Activated T-cell treated with anti-CD3 and anti-CD28 coated beads for 48 hours (primary cell): ENCODE measurements at places on chromosomes 5 and 9.

- no peak for DNase-seq
These were observed 119.5 kb upstream of the ZNF618 start for GRCh38 chr9:113756476-113757192.

- no peak for DNase-seq
These were observed 22.3 kb downstream of the FBXW2 start for GRCh38 chr9:120770931-120771330.

GRCh38 chr5:150486402-150487198 lies 21.3 kb upstream of the NDST1 start:
- DNase-seq = peak; percentile 37

- no peak for DNase-seq
These were observed 111.5 kb downstream of the KDM4C start for GRCh38 chr9:6869081-6869948.

GRCh38 chr9:26694381-26695297 lies 198.0 kb downstream of the CAAP1 start:
- DNase-seq = no peak

DNA sequence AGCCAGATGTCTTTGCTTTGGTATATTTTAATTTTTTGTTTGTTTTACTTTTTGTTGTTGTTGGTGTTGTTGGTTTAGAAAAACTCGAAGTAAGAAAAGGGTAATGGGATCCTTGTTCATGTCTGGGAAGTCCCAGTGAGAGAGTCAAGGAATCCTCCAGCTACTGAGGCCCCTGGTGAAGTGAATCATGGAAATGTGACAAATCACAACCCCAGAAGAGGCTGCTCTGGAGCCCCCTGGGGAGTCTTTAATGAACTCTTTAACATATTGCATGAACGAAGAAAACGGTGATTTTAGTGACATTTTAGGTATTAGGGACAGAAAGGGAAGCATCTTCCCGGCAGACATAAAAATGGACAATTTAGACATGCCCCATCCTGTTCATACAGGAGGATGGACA lies 41.3 kb downstream of the TMEM174 start:
- DNase-seq = no peak

- DNase-seq = no peak
These were observed 481.3 kb downstream of the DMRT2 start for GRCh38 chr9:1531424-1531823.

GRCh38 chr9:109317979-109318741 lies 2.7 kb downstream of the EPB41L4B start:
- no peak for DNase-seq

DNA sequence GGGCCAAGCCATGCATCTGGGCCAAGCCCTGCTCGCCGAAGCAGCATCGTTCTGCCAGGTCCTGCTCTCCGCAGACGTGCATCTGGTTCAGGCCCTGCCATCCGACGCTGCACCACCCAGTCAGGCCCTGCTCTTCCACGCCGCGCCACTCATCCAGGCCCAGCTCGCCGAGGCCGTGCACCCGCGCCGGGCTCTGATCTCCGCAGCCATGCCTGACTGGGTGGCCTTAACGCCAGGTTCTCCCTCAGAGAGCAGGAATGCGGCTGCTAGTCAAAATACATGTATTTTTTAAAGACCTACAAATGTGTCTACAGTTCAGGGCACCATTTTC lies 891.1 kb upstream of the CTNND2 start:
- DNase-seq = no peak

GRCh38 chr5:2511126-2511525 lies 240.4 kb downstream of the IRX2 start:
- DNase-seq = no peak

GRCh38 chr9:89277454-89277853 lies 33.5 kb upstream of the CKS2 start:
- DNase-seq = no peak

GRCh38 chr5:160233215-160233614 lies 3.9 kb downstream of the FABP6 start:
- no peak for DNase-seq
